Fibroblast of gingiva (primary cell): ENCODE measurements at places on chromosomes 3 and 15.

- no peak for DNase-seq
Observed at GRCh38 chr3:23377928-23378672, 175.0 kb downstream of the UBE2E2 start.

DNA sequence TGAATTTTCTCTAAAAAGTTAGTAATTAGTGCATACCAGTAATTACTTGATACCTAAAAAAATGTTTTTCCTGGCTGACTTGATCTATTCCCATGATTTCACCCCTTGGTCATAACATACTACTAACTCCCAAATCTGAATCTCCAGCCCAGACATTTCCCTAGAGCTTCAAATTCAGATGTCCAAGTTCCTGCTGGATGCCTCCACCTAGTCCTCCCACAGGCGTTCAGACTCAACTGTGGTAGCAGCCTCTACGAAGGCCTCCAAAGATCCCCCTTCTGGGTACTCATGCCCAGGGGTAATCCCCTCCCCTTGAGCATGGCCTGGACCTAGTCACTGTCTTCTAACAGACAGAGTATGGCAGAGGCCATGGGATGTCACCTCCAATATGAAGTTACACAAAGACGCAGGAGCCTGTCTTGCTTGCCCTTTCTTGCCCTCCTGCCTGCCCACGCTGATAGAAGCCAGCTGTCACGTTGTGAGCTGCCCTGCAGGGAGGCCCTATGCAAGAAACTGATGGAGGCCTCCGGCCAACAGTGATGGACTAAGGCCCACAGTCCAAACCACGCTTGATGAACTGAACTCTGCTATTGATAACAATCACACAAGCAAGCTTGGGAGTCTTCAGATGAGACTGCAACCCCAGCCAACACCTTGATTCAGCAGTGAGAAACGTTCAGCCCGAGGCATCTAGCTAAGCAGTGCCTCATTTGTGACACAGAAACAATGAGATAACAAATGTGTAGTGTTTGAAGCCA lies 8.6 kb upstream of the FBN1 start:
- no peak for DNase-seq

- peak; percentile 80 for DNase-seq
Observed at GRCh38 chr3:31934018-31934417, 47.0 kb downstream of the OSBPL10 start.

DNA sequence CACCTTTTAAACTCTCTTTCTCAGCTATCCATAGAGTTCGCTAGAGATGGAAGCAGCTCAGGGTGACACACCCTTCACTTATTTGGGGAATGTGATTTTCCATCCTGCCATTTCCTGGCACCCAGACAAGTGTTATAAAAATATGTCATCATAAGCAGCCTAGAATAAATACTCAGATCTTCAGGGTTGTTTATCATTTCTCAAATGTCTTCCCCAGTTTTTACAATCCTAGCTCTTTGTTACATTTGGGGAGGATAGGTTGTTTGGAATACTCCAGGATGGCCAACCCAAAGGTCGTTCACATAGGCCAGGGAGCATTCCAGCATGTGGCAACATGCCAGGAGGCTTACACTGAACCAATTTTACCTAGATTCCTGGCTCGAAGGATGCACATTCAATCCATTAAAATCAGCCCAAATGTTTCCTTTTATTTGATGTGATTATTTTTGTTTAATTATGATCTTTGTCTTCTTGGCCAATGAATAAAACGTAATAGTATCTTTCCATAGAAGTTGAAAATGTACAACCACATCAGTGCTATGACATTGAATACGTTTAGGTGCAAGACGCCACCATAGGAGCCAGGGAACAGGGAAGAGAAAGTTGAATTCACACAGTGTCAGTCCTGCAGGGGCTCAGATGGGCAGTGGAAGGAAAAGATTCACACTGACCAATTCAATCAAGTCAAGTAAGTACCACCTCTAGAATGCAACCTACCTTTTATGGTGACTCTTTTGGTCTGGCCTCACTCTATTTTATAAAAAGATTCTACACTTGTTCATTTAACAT lies 537.7 kb upstream of the MDFIC2 start:
- peak; percentile 91 for DNase-seq

DNA sequence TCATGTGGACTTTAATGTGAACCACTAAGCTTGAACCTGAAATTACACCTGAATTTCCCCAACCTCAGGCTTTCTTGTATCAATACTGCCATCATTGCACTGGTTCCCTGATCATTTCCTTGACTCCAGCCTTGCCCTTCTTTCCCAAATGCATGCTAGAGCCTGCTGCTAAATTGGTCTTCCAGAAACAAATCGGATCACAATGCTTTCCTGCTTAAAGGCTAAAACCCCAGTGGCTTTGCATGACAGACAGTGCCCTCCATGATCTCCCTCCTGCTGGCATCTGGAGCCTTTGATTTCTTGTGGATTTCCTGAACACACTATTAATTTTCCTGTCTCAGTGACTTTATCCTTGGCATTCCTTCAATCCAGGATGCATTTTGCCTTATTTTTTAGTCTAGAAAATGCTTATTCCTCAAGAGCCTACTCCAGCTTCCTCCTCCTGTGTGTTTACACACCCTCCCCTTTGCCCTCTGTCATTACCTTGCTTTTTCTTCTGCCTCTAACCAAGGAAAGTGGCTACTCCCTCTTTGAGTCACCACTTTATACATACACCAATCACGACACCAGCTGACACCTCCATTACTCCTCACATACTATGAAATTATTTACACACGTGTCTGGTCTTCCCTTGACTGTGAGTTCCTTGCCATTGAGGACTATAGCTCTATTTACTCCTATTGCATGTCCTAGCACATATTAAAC lies 214.6 kb downstream of the KCNAB1 start:
- DNase-seq: no peak

- no peak for DNase-seq
Observed at GRCh38 chr3:188002626-188003138, 151.3 kb upstream of the LPP start.

- DNase-seq: no peak
Observed at GRCh38 chr15:101307897-101308603, 13.0 kb upstream of the SNRPA1 start.

- no peak for DNase-seq
Observed at GRCh38 chr15:38610748-38611147, 46.1 kb upstream of the RASGRP1 start.

GRCh38 chr3:132145833-132146232 lies 111.0 kb upstream of the CPNE4 start:
- DNase-seq: no peak

GRCh38 chr3:51270559-51270958 lies 114.5 kb upstream of the MANF start:
- no peak for DNase-seq

DNA sequence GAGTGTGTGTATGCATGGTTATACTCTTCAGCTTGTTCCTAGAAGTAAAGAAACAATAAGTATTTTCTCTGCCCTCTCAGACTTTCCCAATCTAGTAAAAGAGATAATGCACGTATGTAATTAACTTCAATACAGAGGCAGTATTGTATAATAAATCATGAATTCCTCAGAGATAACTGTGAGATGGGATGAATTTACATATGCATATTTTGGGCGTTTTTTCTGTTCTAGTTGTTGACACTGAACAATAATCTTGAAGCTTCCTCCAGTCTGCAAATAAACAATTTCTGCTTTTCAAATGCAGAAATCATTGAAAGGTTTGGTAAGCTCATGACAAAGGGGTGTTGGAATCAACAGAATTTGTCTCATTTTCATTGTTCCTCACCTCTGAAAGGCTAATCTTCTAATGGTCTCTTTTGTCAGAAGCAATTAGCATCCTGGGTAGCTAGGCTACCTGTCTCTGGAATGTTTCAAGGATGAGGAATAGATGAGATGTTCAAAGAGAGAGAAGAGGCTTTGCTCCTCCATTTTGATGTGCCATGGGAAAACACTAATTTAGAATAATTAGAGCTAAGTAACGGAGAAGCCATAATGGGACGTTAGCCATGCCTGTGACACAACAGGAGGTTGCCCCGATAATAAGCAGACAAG lies 43.3 kb upstream of the SIAH2 start:
- DNase-seq: no peak

- DNase-seq: no peak
Observed at GRCh38 chr3:52303811-52304210, 12.3 kb upstream of the DNAH1 start.

DNA sequence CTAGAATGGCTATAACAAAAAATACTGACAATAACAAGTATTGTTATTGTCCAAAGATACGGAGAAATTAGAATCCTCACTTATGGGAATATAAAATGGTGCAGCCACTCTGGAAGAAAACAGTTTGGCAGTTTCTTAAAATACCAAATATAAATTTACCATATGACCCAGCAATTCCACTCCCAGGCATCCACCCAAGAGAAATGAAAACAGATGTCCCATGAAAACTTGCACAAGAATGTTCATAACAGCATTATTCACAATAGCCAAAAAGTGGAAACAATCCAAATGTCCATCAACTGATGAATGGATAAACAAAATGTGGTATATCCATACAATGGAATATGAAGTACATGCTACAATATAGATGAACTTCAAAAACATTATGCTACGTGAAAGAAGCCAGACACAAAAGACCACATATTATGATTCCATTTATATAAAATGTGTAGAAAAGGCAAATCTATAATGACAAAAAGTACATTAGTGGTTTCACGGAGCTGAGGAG lies 9.4 kb downstream of the AAGAB start:
- DNase-seq: peak; percentile 86

DNA sequence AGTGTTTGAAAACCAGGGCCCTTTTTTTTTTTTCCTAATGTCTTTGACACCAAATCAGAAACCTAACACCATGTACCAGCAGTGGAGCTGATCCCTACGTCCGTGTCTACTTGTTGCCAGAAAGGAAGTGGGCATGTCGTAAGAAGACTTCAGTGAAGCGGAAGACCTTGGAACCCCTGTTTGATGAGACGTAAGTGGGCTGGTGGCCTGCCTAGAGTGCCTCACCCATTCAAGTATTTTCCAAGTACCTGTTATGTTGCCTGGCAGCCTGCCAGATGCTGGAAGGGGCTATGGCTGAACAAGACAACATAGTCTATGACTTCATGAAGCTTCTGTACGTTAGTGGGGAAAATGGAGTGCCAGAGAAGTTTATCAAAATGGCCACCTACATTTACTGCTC lies 39.7 kb downstream of the ESYT3 start:
- no peak for DNase-seq

- DNase-seq: no peak
Observed at GRCh38 chr3:190387578-190388213, at the start of gene CLDN16. CLDN16 (plus strand) TSS chr3:190388163; CDS start chr3:190388330, 167 bp downstream.

- DNase-seq: no peak
Observed at GRCh38 chr15:77531191-77532000, 101.3 kb downstream of the LINGO1 start.

- no peak for DNase-seq
Observed at GRCh38 chr15:56894601-56895000, 23.8 kb upstream of the TCF12 start.

DNA sequence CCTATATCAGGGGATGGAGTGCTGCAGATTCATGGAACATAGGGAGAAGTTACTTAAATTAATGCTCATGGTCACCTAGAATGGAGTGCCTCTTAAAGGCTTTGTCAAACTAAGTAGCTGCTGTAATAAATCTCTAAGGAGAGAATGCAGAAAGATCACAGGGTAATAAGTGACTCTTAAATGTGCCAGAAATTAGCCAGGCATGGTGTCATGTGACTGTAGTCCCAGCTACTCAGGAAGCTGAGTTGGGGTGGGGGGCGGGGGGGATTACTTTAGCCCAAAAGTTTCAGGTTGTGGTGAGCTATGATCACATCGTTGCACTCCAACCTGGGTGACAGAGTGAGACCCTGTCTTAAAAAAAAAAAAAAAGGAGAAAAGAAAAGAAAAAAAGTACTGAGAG lies 90.9 kb upstream of the ASB14 start:
- DNase-seq: no peak

DNA sequence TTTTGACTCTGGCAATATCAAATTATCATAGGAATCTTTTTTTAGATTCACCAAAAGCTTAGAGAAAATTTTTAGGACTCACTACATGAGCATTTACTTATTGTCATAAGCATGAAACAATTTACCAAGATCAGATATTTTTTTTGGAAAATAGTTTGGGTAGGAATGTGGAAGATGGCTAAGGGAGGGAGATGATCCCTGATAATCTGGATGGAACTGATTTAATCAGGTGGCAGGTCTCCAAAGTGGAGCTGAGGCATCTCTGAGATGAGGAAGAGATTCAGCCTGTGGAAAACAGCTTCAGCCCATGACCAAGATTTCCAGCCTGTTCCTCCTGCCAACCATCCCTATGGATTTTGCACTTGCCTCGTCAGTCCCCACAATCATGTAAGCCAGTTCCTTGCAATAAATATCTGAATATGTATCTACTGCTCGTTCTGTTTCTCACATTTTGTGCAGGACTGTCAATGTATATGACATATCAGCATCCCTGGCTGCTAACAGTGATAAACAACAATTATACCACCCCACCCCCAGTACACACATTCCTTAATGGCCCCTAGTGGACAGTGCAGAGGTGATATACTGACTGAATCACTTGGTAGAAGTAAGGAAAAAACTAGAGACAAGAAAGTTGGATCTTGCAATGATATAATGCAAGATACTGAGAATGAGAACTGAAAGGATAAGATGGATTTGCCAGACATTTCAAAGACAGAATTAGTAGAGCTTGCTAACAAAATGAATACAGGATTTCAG lies 183.8 kb downstream of the NEK10 start:
- DNase-seq: no peak

DNA sequence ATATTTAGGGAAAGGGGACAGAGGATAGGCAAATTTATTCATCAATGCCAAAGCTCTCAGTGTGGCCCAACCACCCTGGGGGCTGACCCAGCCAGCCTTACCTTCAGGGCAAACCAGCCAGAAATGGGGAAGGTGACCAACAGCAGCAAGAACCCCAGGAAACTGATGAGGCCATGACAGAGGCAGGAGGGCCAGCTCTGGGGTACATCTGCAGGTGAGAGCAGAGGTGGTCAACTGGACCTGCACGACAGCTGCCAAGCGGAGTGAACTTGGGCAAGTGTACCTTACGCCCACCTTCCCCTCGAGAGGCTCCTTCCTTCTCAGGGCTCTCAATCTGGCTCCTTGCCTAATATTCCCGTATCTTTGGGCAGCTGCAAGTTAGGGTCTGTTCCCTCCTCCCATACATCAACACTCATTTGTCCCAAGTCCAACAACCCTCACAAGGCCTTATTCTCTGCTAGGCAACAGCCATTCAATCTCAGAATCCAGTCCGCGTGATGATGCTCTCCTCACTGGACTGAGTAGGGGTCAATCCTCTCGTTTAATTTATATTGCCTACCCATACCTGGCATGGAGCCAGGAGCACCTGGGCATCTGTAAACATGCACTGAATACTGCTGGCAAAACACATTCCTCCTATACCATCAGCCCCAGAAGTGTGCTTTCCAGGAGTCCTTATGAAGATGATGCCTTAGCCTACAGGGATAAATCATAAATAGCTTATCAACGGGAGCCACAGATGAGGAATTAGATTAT lies 1.7 kb downstream of the STOML1 start:
- DNase-seq: no peak

GRCh38 chr15:69974321-69974720 lies 123.4 kb downstream of the TLE3 start:
- DNase-seq: no peak

DNA sequence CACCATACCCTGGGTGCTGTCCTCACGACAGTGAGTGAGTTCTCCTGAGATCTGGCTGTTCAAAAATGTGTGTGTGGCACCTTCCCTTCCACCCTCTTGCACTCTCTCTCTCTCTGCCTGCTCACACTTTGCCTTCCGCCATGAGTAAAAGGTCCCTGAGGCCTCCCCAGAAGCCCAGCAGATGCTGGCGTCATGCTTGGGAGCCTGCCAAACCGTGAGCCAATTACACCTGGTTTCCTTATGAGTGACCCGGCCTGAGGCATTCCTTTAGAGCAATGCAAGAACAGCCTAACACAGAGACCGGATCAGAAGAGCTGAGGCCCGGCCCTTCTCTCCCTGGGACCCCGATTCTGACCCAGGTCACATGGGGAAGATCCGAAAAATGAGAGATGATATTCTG lies 15.4 kb downstream of the TMEM44 start:
- DNase-seq: no peak
